Transverse colon (tissue), 4 donors: ENCODE measurements at places on chromosomes 5 and 9.

- DNase-seq = no peak
Measured at GRCh38 chr5:10669983-10670382, 91.1 kb downstream of the DAP start.

DNA sequence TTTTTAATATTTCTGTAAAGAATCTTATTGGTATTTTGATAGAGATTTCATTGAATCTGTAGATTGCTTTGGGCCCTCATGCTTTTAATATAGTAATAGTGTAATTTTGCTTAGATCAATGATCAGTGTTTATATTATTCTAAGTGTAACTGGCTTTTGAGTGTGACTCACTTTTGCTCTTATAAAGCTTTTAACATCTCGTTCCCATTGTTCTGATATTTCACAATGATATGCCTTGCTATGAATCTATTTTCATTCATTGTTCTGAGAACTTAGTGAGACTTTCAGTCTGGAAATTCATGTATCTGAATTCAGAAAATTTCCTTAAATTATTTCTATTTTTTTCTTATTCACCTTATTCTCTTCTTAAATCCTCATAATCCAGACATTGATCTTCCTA lies 13.5 kb upstream of the MAMDC2 start:
- no peak for DNase-seq

GRCh38 chr9:131053896-131054295 lies 42.4 kb upstream of the AIF1L start:
- no peak for DNase-seq

GRCh38 chr5:128258372-128258771 lies 174.8 kb downstream of the SLC12A2 start:
- no peak for DNase-seq

DNA sequence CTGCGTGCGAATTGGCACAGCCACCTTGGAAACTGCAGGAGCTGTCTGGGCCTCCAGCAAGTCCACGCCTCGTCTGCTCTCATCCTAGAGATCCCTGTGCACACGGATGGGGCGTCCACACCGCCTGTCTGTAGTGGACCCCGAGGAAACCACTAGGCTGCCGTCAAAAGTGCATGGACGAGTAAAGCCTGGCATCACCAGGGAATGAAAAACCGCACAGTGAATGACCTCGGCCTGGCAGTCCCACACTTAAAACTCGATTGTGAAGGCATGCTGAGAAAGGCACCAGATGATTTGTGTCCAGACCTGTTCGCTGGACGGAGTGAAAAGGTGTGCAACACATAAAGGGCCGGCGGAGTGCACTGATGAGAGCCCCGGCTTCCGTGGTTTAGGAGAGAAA lies 50.8 kb downstream of the MRPL36 start:
- DNase-seq = no peak

DNA sequence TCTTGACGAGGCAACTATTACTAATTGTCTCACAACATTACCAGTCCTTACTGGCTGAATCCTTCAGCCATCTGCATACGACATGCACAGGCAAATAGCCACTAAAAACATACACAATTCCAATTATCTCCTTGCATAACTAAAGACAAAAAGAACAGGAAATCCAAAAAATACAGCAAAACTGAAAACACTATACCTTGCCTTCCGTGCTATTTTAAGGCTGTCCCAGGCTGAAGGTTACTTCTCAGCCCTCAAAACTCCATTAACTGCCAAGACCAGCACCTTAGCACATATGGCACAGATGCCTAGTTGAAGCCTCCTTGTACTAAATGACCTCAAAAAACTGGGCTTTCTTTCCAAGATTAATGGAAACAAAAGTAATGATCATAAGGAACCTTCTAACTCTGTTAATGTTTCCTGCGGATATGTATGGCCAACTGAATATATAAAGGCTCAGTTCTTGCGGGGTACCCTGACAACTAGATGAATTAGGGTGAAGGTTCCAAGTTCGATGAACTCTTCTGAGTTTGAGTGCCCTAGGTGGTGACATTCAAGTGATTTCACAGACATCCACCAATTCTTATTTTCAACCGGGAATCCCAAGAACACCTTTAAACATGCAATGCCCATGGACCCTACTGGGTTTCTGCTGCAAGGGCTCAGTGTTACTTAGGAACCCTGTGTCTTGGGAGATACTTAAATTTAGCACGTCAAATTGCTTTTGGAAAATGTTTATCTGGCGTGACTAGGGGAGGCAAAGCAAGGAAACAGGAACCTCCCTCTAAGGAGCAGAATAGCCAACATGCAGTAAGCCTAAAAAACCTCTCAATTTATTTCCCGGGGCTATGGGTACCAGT lies 455.3 kb downstream of the RAB3C start:
- DNase-seq = no peak

- no peak for DNase-seq
Measured at GRCh38 chr5:27216367-27216950, 178.1 kb upstream of the CDH9 start.

GRCh38 chr9:109934136-109934856 lies 154.3 kb downstream of the PALM2AKAP2 start:
- no peak for DNase-seq

- no peak for DNase-seq
Measured at GRCh38 chr5:137622850-137623249, 113.0 kb downstream of the KLHL3 start.

- DNase-seq = no peak
Measured at GRCh38 chr5:160445132-160445531, 23.5 kb downstream of the PTTG1 start.

DNA sequence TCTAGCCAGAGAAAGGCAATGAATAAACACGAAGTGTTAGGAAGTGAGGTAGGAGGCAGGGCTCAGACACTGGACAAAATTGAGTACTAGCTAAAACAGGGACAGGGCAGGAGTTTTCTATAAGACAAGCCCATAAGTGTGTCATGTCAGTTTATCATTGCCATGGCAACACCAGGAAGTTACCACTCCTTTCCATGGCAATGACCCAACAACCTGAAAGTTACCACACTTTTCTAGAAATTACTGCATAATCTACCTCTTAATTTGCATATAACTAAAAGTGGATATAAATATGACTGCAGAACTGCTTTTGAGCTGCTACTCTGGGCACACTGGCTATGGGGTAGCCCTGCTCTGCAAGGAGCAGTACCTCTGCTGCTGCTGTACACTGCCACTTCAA lies 442.5 kb upstream of the COX7C start:
- DNase-seq = no peak

DNA sequence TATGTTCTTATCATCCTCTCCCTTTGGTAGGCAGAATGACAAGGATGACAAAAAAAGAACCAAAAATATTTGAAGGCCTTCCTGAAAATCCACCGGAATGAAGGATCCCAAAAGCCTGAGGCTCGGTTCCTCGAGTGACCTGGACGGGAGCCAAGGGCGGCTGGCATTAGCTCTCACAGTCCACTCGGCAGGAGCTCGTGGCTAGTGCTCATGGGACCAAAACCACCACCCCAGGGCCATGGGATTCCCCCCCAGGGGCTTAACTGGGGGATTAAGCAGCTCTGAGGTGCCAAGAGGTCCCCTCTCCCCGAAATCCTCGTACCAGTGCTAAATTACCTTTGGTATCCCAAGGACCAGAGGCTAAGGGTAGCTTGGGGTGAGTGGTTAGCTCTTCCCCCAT lies 586 bp upstream of the PDZD2 start:
- DNase-seq = no peak

- no peak for DNase-seq
Measured at GRCh38 chr9:132348676-132349075, 6.1 kb downstream of the SETX start.

GRCh38 chr5:2001300-2001699 lies 118.6 kb upstream of the IRX4 start:
- DNase-seq = no peak

- no peak for DNase-seq
Measured at GRCh38 chr9:137224830-137225694, at the start of gene CYSRT1. CYSRT1 (plus strand) TSS chr9:137225174; CDS start chr9:137225622, 448 bp downstream.

DNA sequence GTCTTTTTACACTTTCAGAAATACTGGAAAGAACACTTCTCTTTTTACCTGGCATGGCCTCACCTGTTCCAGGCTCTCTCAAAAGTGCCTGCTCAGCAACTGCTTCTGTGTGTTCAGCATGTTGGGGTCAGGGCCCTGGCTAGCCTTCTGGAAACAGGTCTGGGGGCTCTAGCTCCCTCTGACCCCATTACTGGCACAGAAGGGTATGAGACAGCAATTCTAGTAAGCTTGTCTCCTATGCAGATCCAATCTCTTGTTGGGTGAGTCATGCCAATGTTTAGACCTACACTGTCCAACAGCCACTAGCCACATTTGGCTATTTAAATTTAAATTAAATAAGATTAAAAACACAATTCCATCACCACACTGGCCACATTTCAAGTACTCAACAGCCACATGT lies 80.8 kb downstream of the MAPKAP1 start:
- DNase-seq = no peak

GRCh38 chr5:139848508-139849100 lies 53.0 kb downstream of the PSD2 start:
- no peak for DNase-seq

- DNase-seq = no peak
Measured at GRCh38 chr5:117195076-117195475, 620.5 kb upstream of the SEMA6A start.

DNA sequence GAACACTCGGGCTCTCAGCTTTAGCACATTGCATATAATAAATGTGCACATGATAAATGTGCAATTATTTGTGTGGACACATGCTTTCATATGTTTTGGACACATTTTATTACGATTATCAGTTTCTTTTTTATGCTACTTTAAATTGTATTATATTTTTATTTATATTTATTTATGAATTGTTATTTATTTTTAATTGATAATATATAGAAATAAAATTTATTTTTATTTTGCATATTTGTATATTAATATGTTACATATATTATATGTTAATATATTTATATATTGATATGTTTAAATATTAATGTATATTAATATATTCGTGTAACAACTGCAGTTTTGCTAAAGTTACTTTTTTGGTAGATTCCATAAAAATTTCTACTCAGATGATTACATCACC lies 454.8 kb upstream of the CDH10 start:
- no peak for DNase-seq

DNA sequence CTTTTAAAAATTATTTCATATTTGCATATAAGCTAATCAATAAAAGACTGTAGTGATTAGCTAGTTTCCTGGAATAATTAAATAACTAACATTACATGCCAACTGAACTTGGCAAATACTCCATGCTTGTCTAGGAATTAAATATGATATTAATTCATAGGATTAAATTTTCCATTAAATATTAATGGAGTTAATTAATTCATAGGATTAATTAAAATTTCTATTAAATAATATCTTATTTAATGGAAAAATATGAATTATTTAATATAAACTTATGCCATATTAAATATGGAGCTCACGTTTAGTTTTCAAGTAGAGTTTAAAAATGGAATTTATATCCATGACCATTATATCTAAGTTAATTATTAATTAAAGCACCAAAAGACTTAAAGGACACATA lies 517.8 kb upstream of the DAB2 start:
- DNase-seq = no peak

GRCh38 chr9:127979333-127980059 lies 1.3 kb downstream of the EEIG1 start:
- DNase-seq = peak; percentile 75

GRCh38 chr9:104911032-104911607 lies 16.8 kb downstream of the ABCA1 start:
- no peak for DNase-seq

DNA sequence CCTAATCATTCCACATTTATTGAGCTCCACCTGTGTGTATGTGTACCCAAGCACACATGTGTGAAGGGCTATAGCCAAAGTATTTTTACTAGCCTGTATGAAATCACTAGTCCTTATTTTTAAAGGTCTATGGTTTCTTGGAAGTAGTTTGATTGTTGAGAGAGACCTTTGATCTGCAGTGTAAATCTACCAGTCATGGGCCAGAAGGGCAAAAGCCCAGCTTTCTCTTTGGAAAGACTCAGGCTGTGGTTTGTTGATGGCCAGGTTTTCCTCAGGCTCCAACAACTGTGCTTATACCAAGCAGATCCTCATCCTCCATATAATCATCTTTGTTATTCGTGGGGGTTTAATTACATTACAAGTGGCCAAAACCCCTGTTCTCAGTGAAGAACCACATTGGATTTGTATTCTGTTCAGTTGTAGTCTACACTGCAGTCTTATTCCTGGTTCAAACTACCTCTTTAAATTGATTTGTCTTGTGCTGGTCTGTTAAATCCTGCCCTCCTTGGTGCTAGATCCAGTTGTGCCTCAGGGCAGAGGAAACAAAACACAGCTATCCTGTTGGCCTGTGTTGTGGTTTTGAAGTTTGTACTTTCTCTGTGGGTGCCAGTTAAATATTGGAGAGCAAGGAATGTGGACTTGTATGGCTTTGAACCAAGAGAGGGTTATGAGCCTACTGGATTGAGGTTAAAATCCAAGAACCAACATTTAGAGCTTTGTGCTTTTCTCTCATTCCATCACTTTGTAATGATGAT lies 13.3 kb downstream of the CDC26 start:
- no peak for DNase-seq

GRCh38 chr5:94908889-94909480 lies 290.5 kb downstream of the SLF1 start:
- DNase-seq = no peak

GRCh38 chr9:70940605-70941004 lies 180.8 kb downstream of the TRPM3 start:
- no peak for DNase-seq

GRCh38 chr5:12019306-12019705 lies 115.1 kb upstream of the CTNND2 start:
- no peak for DNase-seq

DNA sequence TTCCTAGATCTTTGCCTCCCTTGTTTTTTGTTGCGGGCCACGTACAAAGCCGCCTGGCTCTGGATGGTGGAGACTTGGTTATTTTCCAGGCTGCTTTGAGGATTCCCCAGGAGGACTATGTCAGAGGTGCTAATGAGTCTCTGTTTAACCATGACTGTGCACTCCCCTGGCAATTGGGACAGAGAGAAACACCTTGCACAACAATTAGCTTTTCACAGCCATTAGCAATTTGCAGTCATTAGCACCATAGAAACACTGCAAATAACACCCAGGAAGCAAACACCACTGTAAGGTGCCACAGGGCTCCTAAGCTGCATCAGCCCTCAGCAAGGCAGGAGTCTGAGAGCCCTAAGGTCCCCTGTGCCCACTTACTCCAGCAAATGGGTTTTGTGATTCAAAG lies 201.0 kb upstream of the VLDLR start:
- DNase-seq = no peak

- no peak for DNase-seq
Measured at GRCh38 chr5:139064613-139065012, 133.6 kb downstream of the SIL1 start.

DNA sequence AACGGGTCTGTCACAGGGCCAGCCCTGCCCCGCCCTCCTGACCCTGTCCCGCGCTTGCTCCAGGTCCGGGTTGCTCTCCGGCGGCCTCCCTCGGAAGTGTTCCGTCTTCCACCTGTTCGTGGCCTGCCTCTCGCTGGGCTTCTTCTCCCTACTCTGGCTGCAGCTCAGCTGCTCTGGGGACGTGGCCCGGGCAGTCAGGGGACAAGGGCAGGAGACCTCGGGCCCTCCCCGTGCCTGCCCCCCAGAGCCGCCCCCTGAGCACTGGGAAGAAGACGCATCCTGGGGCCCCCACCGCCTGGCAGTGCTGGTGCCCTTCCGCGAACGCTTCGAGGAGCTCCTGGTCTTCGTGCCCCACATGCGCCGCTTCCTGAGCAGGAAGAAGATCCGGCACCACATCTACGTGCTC lies 4.2 kb downstream of the B4GALT7 start:
- DNase-seq = no peak
